Amygdala (tissue), 56 donors: ENCODE measurements at places on chromosomes 11 and 22.

- no peak for DNase-seq
These were observed 9.4 kb upstream of the FANCF start for GRCh38 chr11:22634897-22635629.

DNA sequence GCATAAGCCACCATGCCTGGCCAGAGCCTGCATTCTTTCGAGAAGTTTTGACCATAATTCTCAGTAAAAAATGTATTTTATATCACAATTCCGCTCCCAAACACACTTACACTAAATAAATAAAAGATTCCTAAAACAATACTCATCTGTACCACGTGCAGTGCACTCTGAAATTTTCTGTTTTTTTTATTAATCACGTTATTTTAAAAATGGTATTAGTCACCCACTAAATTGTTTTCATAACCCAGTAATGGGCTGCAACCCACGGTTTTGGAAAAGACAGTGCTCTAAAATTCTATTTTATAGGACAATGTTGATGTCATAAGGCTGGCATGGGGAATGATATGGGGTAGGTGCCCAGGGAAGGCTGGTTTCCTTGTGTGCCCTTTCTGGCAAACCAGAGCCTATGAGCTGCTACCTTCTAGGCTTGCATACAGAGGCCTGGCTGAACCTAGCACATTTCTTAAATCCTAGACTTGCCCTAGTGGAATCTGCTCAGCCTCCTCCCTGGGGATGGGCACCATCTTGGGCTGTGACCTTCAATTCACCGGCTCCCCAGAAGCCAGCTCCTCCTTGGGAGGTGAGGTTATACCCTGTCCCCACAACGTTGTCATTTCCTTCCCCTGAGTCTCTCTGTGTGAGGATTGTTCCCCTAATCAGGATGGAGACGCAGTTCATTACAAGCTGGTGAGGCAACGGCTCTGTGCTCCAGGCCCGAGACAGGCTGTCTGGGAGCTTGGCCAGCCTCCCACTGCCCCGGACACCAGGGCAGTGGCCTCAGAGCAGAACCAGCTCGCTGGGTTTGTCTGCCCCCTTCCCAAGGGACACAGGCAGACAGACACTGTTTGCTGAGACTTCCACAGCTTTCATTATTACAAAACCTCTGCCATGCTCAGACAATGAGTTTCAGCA, 116.5 kb upstream of the NAV2 start:
- no peak for DNase-seq

DNA sequence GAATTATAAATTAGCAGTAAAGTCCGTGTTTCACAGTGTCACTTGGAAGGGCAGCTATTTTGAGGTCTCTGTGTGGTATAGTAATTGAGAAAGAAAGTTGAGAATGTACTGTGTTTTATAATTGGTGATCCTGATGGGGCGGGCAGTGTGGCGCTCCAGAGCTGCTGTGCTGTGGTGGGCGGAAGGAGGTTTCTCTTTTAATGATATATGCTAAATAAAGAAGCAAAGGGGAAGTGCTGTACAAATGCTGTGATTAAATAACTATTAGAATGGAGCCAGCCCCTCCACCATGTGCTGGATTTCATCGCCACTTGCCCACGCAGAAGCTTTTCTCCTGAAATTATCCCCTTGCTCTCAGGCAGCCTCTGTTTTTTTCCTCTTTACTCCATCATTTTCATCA, 24.6 kb downstream of the ATXN10 start:
- no peak for DNase-seq

GRCh38 chr11:126054408-126054807, 8.3 kb downstream of the CDON start:
- DNase-seq: no peak

GRCh38 chr22:42174062-42174461, 43.5 kb upstream of the CYP2D6 start:
- DNase-seq: no peak

- DNase-seq: no peak
These were observed 5.1 kb upstream of the PPP6R3 start for GRCh38 chr11:68455485-68455884.

- no peak for DNase-seq
These were observed 1.2 kb downstream of the SYNGR1 start for GRCh38 chr22:39350757-39351688.

DNA sequence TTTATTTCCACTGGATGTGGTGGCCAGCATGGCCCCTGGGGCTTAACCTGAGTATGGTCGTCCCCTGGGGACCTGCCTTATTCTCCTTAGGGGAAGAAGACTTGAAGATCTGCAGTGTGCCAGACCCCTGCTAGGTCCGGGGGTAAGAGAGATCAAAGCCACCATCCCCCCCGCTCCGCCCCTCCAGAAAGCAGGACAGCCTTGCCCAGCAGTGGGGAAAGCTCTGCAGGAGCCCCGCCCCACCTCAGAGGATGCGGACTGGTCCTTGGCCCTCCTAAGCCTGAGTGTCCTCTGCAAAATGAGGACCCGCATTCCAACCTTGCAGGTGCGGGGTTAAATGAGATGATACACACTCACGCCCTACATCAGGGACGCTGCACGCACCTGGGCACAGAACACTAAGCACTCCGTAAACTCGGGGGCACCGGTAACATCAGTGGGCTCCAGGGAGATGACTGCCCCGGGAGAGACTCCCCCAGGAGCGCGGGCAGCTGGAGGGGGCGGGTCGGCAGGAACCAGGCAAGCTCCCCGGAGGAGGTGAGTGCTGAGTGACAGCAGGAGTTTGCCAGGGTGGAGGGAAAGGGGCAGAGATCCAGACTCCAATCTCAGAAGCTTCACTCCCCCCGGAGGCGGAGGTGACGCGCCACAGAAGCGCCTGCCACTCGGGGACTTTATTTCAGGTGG, 564 bp upstream of the ANO1 start:
- DNase-seq: no peak

- DNase-seq: no peak
These were observed 6.1 kb upstream of the SSTR3 start for GRCh38 chr22:37218399-37218770.

GRCh38 chr11:47256374-47256773, 1.4 kb upstream of the NR1H3 start:
- DNase-seq: no peak

DNA sequence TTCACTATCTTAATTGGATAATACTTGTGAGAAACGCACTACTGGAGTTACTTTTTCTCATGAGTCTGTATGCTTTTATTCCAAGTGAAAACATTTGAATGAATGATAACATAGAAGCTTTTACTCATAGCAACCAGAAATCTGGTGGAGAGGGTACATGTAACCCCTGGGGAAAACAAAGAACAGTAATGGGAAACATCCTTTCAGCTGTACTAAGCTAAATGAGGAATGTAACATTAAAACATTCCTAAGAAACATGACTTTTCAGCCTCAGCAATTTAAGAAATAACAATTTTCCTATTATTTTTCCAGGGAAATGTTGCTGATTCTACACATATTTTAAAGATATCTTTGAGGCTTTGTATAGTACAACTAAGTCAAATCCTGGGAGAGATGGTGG, 97.2 kb upstream of the CEP126 start:
- no peak for DNase-seq

DNA sequence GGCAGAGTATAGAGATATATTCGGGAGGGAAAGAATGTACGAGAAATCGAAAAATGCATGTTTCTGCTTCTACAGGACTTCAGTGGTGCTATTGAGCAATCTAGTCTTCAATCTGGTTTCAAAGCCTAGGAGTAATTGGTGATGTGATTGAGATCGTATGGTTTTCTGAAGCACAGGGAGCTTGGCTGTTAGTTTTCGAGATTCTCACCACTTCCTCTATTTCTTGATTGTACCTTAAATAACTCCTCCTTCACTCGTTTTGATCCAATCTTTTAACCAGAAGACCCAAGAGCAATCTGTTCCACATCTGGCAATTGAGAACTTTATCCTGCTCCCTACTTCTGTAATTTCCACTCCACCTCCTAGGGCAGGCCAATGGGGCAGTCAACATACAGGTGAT, 518 bp downstream of the CCDC179 start:
- DNase-seq: no peak

DNA sequence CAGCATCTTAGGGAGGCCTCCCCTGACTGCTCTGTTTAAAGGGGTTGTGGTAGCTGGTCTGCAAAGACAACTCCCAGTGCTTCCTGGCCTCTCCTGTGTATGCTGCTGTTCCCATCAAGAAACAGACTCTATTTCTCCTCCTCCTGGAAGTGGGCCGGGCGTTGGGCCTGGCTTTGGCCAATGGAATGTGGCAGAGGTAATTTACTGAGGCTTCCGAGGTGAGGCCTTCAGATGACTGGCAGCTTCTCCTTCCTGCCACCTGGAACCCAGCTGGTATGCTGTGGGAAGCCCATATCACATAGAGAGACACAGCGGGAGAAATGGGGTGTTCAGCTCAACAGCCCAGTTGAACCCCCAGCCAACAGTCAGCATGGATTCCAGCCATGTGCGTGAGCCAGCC, 25.1 kb upstream of the EIF3D start:
- DNase-seq: no peak

GRCh38 chr22:41555325-41555982, 5.4 kb upstream of the CSDC2 start:
- DNase-seq: peak; percentile 21

DNA sequence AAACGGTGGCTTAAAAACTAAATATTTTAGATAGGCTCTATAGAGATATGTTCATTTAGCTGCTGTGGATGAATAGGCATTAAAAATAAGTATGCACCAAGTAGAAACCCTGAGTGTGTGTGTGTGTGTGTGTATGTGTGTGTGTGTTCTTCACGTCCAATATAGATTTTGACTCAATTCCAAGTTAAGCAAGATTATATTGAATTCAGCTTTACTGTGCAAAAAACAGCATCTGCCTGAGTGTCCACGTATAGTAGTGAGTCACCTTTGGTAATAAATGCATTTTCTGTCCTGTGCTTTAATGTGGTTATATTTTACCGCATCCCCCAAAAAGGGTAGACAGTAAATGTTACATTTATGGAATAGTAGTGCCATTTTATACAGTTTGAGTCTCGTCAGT, 71.2 kb downstream of the PDHX start:
- no peak for DNase-seq

DNA sequence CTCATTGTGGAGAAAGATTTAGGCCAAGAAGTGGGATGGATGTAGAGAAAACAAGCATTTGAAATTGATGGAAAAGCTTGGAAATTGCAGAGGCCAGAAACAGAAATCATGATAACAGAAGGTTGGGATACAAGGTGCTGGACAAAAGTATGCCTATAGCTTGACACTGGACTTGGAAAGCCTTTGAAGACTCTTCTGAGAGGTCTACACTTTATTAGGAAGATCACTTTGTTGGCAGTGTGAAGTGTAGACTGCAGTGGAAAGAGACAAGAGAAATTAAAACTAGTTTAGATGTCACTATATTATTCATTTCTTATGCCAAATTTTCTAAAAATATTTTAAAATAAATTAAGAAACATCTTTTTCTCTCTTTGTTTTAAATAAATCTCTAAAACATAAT, 59.1 kb downstream of the KIF18A start:
- no peak for DNase-seq

- no peak for DNase-seq
These were observed 462.4 kb downstream of the BRD1 start for GRCh38 chr22:49365191-49365837.

- no peak for DNase-seq
These were observed 319.3 kb downstream of the DCDC1 start for GRCh38 chr11:31050061-31050765.

- no peak for DNase-seq
These were observed 64.9 kb downstream of the ENDOD1 start for GRCh38 chr11:95154514-95154913.

- peak; percentile 45 for DNase-seq
These were observed 482 bp downstream of the DDX17 start for GRCh38 chr22:38505541-38506117.

- DNase-seq: no peak
These were observed at the start of gene BTBD18 for GRCh38 chr11:57751676-57752253. Gene BTBD18, minus strand, starts transcription at chr11:57751819. Its CDS starts 631 bp downstream, at chr11:57751188.

GRCh38 chr22:45090497-45090910, 73.2 kb upstream of the NUP50 start:
- DNase-seq: no peak

DNA sequence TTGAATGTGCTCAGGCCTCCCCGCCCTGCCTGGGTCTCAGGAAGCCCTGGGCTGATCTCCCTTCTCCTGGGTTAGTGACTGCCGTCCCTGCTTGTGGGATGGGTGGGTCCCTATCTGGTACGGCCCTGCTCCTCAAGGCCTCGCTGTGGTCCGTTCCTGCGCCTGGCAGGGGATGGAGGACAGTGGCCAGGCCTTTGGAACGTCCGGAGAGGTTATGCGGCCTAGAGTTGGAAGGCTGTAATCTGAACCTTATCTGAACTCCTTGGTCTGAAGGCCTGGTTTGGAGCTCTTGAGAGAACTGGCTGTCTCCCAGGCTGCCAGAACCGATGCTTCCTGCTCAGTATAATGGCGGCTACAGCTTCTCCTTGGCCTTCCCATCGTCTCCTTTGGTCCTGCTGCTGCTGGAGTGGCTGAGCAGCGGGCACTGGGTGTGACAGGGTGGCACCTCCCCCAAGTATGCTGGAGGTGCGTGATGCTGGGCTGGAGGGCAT, 72.8 kb downstream of the FLI1 start:
- DNase-seq: no peak

DNA sequence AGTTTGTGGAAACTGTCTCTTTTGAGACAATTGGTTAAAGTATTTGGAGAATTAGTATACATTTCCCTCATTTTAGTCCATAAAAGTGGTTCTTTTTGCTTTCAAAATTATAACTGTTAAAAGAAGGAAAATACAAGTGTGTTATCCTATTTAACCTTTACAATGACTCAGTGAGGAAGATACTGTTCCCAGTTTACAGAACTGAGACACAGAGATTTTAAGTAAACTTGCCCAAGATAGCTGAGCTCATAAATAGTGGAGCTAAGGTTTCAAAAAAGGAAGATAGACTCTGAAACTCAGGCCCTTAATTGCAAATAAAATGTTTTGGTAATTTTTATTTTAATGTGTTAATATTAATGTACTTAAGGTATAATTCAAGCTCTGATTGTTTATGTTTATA, 58.9 kb downstream of the DKK3 start:
- no peak for DNase-seq

GRCh38 chr22:41405588-41405987, 23.8 kb downstream of the TEF start:
- no peak for DNase-seq

DNA sequence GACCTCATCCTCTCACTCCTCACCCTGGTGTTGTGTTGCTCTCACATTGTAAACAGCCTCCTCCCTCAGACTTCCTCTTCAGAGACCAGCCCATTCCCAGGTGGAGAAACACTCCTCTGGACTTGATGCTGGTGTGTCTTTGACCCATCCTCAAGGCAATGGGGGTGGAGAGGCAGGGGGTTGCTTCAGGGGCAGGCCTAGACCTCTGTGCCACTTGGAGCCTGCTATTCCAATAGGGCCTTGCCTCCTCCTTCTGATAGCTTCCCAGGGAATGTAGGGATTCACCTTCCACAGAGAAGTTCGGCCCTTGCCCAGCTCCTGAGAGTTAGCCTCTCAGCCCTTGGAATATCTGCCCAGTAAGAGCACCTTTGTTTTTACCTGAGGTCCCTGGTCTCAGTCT, 606.6 kb upstream of the CADM1 start:
- no peak for DNase-seq

GRCh38 chr11:65535102-65535501, 10.2 kb downstream of the SCYL1 start:
- DNase-seq: no peak
